CD8-positive, alpha-beta memory T cell (primary cell): ENCODE measurements at places on chromosomes 7 and 10.

DNA sequence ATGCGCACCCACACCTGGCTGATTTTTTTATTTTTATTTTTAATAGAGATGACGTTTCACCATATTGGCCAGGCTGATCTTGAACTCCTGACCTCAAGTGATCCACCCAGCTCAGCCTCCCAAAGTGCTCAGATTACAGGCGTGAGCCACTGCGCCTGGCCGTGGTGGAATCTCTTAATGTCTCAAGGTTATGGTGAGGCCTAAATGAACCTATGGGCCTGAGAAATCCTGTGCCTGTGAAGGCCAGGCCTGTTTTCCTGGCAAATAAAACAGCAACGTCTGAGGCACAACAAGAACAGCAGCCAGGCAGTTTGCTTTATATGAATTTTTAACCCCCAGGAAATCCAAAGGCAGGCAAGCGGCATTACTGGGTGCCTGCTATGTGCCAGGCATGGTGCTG lies 297.5 kb upstream of the ZMIZ1 start:
- no peak for DNase-seq

DNA sequence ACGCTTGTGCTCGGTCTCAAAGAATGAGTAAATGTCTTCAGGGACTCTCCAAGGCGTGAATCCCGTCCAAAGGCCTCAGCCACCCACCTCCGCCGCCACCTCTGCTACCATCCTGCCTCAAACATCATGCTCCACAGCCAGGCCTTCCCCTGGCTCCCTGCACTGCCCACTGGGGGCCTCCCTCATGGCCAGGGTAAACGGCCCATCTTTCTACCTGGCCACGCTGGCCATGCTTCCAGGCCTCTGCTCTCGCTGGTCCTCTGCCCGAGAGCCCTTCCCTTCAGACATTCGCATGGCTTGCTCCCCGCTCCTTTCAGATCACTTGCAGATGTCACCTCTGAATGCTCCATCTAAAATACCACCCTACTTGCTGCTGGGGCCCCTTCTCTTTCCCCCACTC lies 40.2 kb downstream of the ZNF783 start:
- no peak for DNase-seq

GRCh38 chr10:11535346-11535959 lies 76.0 kb downstream of the USP6NL start:
- DNase-seq = no peak

DNA sequence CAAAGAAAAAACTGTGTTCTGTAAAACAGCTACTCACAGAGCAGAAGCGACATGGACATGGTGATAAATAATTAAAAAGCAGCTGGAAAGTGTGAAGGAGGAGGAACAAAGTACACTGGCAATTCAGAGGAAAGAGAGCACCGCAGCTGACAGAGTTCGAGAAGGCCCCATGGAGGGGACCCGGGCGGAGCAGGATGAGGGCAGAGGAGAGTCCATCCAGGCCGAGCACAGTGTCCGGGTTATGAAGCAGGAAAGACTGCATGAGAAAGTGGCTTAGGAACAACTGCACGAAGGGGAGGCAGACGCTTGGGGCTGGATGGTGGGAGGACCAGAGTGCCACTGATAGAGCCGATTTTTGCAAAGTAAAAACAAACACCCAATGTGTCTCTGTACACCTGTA lies 185.5 kb downstream of the ZMYND11 start:
- no peak for DNase-seq

DNA sequence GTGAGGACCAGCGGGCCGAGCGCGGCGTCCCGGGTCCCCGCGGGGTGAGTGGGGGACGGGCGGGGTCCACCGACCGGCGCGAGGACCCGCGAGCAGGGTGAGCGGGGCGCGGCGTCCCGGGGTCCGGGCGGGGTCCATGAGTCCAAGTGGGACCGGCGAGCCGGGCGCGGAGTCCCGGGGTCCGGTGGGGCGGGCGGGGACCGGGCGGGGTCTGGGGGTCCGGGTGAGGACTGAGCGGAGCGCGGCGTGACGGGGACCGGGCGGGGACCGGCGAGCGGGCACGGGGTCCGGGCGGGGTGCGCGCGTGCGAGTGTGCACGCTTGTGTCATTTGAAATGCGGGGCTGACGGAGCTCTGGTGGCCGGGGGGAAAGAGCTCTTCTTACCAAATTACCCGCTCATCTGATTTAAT lies 765 bp downstream of the CELF2 start:
- DNase-seq = no peak

DNA sequence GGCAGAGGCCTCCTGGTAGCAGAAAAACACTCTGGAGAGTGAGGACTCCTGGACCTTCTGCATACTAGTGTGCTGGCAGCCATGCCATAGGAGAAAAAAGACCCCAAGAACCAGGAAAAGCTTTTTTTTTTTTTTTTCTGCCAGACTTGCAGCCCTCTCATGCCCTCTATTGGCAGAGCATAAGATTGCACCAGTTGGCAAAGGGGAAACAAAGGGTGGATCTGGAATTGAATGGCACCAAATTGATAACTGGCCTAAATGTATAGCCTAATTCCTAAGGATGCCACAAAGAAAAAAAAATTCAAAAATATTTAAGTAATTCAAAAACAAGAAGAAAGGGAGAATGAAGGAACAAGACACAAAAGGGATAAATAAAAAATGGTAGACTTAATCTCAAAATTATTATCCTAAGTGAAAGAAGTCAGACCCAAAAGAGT lies 112.5 kb upstream of the GHITM start:
- DNase-seq = no peak

- DNase-seq = no peak
Observed at GRCh38 chr10:89471110-89471809, 56.9 kb downstream of the IFIT5 start.

DNA sequence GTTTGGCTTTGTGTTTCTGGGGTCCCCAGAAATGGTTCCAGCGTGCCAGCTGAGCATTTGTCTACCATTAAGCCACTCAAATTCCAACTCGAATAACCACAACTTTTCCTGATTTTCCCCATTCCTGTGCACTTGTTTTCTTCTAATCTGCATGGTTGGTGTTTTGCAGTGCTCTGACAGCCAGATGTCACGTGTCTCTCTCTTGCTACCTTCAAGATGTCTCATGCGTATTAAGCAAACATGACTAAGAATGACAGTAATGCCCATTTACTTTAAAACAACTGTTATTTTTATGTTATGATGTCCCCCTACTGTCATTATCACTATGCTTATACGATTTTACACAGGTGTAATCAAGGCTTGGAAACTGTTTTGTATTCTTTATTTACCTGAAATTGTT lies 35.2 kb upstream of the MXI1 start:
- DNase-seq = no peak

GRCh38 chr10:77614778-77615625 lies 22.6 kb downstream of the KCNMA1 start:
- DNase-seq = no peak

DNA sequence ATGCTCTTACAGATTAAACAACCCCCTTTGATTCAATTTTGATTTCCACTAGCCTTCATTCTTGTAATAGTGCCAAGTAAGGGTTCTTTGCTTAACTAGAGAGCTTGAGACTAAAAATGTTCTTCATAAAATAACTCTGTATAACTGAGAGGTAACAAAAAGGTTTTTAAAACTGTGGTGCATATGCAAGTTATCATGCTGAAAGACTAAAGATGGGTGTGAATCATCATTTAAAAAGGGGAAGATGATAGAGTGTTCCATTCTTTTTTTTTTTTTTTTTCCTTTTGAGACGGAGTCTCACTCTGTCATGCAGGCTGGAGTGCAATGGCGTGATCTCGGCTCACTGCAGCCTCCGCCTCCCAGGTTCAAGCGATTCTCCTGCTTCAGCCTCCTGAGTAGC lies 11.1 kb downstream of the MDFIC start:
- DNase-seq = no peak

- no peak for DNase-seq
Observed at GRCh38 chr7:129906700-129907099, 46.1 kb downstream of the UBE2H start.

DNA sequence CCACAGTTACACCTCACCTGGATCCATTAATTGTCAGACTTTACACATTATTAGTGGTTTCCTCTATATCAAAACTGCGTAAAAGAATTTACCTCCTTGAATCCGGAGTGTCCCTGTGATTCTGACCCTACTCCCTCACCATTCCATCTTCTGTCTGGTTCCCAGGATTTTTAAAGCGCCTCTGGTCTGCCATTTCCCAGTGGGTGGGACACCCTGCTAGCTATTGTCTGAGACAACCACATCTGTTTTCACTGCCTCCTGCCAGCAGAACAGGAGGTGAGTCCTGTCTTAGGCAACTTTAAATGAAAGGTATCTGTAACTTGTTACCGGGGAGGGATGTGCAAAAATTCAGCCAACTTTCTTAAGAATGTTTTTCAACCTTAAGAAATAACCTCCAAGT lies 2.3 kb downstream of the MACROH2A2 start:
- DNase-seq = no peak
